ENCODE measurements at places on chromosomes 4 and X.

DNA sequence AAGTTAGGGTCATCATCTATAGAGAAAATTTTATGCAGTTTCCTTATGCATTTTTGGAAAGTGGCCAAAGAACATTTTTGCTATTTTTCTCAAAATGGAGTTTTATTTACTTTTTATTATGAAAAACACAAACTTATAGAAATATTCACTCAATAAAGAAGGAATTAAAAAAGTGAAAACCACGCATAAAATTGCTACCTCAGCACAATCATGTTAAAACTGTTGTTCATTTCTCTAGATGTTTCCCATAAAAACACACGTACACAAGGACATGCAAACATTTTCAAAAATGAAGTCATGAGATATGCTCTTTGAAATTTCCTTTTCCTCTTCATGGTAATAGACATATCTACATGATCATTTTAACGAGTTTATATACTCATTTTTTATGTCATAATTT lies 536.8 kb upstream of the MAGEB18 start:
- no peak for DNase-seq

DNA sequence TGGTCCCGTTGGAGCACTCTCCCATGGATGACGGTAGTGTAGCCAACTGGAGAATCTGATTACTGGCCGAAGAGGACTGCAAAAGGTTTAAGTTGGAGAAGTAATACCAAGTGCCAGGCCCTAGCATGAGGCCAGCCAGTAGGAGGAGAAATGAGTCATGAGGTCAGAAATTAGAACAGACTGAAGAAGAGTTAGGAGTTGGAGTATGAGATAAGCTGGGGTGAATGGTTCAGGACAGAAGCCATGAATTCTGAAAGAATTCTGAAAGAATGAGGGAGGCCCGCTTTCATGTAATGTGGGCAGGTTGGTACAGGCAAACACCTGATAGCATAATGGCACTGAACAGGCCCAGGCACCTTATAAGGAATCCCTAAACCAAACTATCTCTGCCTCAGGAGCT lies 18.4 kb upstream of the STK26 start:
- no peak for DNase-seq

- no peak for DNase-seq
Measured at GRCh38 chrX:3124031-3124430, 82.8 kb downstream of the ARSF start.

- DNase-seq, result no peak
Measured at GRCh38 chr4:47061435-47061834, 30.1 kb downstream of the GABRB1 start.

DNA sequence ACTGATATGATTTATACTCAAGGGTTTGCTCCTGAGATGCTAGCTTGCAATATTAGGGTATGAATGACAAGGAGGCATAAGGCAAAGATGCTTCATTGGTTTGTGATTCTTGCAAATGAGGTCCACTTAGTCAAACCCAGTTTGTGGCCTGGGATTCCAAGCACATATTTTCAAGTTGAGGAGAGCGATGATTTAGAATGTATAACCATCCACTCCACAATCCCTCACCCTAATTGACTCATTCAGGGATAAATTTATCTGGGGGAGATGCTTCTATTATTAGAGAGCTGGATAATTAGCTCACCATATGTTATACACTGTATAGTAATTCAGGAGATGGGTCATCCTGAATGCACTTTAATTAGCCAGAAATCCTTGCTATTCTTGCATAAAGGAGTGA lies 118.3 kb upstream of the PUDP start:
- no peak for DNase-seq

GRCh38 chr4:90099812-90100211 lies 27.4 kb upstream of the CCSER1 start:
- no peak for DNase-seq

GRCh38 chrX:20382518-20383297 lies 116.0 kb upstream of the RPS6KA3 start:
- DNase-seq, result no peak

GRCh38 chr4:89486042-89486441 lies 178.4 kb upstream of the GPRIN3 start:
- DNase-seq, result no peak

DNA sequence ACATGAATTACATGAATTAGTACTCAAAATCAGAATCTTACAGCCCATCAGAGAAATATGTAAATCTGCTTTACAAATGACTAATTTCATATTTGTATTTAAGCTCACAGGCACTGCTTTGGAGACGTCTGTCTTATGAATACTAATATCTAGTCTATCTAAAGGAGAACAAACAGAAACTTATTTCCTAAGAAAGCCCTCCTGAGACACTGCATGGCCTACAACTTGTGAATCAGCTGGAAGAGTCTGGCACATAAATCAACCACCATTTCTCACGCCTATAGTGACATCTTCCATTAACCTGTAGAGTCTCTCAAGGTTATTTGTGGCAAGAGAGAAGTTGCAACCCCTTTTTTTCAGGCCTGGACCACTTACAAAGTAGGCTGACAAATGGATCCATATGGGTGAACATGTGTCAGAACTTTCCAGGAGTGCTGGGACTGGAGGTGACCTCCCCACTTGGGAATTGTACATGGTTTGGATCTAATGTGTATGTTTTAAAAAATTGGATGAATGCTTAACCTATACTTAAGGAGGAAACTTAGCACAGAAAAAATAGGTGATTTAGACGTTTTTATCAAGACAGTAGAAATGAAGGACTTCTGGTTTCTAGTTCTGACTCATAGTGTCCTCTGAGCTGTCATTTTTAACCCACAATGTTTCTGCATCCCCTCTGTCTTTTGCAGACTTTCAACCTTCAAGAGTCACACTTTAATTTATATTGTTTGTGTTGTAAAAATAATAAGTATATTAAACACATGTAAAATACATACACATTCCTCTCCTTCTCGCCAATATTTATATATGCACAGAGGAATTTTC lies 83.2 kb upstream of the ARHGAP24 start:
- DNase-seq, result no peak

DNA sequence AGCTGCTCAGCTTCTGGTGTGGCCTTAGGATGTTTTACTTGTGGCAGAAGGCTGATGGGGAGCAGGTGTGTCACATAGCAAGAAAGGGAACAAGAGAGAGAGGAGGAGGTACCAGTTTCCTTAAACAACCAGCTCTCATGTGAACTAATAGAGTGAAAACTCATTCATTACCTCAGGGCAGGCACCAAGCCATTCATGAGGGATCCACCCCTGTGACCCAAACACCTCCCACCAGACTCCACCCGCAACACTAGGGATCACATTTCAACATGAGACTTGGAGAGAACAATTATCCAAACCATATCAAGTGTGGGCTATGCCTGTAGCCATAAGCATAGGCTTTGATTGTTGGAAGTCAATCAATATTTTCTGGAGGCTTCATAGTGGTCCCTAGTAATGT lies 56.0 kb downstream of the GSX2 start:
- DNase-seq, result no peak

- DNase-seq, result no peak
Measured at GRCh38 chrX:48945517-48946348, 11.7 kb downstream of the OTUD5 start.

- no peak for DNase-seq
Measured at GRCh38 chr4:81676537-81676936, 204.8 kb upstream of the RASGEF1B start.

DNA sequence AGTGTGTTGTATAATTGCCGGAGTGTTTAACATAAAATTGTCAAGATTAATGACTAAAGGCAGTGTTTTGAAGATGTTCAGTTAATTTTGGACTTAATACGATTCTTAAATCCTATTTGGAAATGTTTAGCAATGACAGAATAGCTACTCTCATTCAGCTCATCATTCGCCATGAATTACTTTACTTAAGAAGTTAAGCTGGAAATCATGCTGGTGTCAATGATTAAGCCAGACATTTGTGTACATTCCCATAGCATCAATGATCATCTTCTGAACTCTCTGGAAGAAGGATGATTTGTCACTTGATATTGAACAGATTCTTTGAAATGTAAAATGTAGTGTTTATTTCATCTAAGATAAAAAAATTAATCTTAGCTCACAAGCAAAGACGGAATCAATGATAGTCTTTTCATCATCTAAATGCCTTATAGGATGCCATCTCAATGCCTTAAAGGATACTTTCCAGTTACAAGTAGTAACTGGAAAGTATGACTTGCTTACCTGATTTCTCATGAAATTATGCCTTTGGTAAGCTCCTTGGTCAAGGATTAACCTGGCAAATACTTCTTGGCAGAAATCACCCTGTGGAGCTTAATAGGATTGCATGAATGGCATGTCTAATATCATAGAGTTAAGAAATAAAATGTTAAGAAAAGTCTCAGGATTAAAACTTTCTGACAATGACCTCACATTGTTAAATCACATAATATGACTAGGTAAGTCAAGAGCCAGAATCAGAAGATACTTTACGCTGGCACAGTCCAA lies 515.5 kb upstream of the AGA start:
- no peak for DNase-seq

DNA sequence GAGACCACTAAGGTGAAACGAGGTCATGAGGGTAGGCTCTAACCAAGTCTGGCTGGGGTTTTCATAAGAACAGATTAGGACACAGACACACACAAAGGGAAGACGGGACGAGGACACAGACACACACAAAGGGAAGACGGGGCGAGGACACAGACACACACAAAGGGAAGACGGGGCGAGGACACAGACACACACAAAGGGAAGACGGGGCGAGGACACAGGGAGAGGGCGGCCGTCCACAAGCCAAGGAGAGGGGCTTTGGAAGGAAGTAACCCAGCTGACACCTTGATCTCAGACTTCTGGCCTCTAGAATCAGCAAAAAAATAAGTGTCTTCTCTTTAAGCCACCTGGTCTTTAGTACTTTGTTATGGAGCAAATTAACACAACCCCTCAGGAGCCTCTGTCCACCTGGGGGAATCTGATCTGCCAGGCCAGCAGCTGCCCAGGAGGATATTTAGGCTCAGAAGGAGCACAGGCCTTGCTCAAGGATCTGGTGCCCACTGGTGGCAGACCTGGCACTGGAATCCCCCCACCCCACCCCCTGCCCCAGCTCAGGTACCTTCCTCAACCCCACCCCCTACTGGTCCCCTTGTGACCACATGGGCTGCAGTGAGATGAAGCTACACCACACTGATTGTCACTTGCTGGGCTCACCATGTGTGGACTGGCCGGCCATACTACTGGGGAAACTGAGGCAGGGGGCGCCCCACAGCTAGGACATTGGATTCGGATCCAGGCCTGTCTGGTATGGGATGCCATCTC lies 2.8 kb downstream of the ABLIM2 start:
- DNase-seq, result no peak

GRCh38 chrX:66000178-66000577 lies 39.7 kb downstream of the VSIG4 start:
- no peak for DNase-seq

- DNase-seq, result no peak
Measured at GRCh38 chr4:86856896-86857295, 7.7 kb upstream of the SLC10A6 start.

GRCh38 chr4:38333219-38333618 lies 330.8 kb upstream of the KLF3 start:
- DNase-seq, result no peak

GRCh38 chr4:151661873-151662272 lies 98.9 kb downstream of the GATB start:
- DNase-seq, result no peak

DNA sequence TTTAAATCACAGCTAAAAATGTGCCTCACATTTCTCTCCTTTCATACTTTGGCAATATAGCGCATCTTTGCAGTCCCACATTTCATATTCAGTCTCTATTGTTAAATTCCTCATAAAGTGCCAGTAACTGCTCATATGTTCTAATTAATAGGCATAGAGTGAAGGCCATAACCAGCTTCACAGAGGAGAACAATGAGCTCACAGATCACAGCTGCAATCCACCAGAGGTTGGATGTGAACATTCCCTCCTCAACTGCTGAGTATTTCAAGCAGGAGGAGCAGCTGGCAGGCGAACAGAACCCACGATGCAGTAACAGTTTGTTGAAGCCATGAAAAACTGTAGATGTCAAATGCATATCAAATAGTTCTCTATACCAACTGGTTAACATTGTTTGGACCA lies 2088.7 kb upstream of the AGA start:
- no peak for DNase-seq

- no peak for DNase-seq
Measured at GRCh38 chr4:176638992-176639391, 153.7 kb downstream of the VEGFC start.

DNA sequence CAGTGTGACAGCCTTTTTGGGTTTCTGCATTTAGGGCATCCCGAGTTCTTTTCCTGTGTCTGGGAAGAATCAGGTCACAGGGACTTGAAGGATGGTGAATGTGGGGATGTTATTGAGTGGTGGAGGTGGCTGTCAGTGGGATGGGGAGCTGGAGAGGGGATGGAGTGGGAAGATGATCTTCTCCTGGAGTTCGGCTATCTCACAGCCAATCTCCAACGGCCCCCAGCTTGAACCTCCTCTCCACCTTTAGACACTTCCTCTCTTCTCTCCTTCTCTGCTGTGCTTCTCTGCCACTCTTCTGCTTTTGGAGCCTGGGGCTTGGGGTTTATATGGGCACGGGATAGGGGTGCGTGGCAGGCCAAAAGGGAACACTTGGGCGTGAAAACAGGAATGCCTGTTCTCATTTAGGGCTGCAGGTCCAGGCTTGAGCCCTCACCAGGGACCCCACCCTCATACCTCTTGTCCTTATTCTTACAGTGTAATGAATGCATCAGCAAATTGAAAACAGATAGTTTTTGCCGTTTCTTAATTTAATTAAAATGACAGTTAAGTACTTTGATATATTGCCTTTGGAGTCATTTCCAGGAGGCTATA lies 37.5 kb downstream of the USP9X start:
- DNase-seq, result no peak

- DNase-seq, result no peak
Measured at GRCh38 chrX:125709532-125709931, 389.9 kb downstream of the TEX13C start.

DNA sequence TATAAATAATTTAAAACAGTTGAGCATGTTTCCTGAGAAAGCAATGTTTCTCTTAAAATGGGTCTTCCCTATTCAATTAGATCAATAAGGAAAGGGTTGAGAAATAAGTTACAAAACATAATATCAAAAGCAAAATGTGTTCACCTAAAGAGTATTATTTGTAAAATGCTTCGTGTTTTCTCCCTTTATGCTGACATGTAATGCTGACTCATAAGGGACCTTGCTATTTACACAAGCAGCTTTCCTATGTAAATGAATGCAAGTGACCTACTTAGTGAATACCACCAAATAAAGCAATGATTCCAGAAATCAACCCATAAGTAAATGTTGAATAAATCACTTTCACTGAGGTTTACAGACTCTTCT lies 91.5 kb downstream of the ELOVL6 start:
- DNase-seq, result no peak

GRCh38 chr4:82500435-82501153 lies 61.2 kb downstream of the TMEM150C start:
- DNase-seq, result peak; percentile 93

DNA sequence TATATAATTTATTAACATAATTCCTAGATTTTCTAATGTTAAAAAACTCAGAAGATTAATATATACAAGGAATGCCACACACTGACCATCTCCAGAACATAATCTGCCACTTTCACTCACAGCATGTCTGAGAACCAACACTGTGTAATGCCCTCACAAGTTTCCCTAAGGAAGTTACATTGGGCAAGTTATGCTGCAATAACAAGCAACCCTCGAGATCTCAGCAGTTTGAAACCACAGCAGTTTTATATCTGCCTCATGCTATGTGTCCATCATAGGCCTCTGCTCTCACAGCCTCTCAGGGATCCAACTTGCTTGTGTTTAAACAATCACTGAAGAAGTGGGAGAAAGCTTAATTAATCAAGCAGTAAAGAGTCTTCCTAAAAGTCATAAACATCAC lies 250.0 kb upstream of the SLC7A11 start:
- DNase-seq, result no peak
